ENCODE measurements at places on chromosomes 7 and 10.

GRCh38 chr7:7223250-7223649, 40.9 kb downstream of the C1GALT1 start:
- no peak for DNase-seq

DNA sequence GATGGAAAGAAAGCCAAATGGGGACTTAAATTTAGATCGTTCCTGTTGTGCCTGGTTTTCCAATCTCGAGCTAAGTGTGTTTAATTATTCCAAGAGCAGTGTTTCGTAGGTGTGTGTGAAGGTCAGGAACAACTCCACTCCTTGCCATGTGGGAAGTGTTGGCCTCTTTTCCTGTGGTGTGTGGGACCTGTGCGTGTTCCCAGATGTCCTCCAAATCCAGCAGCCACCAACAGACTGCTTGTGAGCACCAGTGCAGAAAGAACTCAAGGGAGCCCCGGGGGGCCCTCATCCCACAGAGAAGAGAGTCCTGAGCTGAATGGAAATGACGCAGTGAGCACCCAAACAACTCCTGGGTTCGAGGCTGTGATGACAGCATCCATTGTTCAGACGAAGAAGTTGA, 227.7 kb downstream of the TMEM178B start:
- no peak for DNase-seq

GRCh38 chr7:114021135-114021534, 102.3 kb upstream of the PPP1R3A start:
- no peak for DNase-seq

GRCh38 chr10:117547016-117547715, 4.6 kb downstream of the EMX2 start:
- DNase-seq, result peak; percentile 51

DNA sequence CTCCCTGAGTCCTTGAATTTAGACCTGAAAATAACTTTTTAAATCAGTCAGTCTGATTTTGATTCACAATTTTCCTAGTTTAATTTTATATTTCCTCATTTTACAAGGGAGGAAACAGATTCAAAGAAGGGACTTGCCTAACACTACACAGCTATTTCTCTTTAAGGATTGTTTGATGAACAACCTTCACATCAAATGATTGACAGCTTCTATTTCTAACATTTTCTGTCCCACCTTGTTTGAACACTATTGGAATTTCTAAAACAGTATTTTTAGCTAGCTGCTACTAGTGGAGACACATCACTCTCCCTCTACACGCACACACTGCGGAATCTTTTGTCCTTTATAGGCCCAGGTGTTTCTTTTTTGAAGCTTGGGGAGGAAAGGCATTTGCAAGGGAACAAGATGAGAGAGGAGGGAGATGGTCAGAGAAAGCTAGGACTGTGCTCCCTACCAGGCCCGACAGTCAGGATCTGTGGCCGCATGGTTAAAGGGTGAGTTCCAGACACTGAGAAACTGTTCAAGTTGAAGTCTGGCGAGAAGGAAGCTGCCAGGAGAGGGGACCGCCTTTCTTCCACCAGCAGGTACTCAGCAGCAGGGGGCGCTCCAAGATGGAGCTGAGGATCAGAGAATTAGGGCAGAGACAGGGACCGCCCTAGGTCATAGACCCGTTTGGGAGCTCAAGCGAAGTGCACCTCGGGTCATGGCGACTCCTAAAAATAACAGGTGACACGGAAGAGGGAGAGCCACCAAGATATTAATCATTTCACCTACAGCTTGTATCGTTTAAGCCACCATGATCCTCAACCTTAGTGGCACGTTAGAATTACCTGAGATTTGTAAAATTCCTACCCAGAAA, 49.7 kb downstream of the DNAJC12 start:
- DNase-seq, result peak; percentile 19

GRCh38 chr7:156145184-156145583, 332.9 kb upstream of the SHH start:
- no peak for DNase-seq

GRCh38 chr7:108345710-108346336, 110.4 kb downstream of the NRCAM start:
- no peak for DNase-seq

DNA sequence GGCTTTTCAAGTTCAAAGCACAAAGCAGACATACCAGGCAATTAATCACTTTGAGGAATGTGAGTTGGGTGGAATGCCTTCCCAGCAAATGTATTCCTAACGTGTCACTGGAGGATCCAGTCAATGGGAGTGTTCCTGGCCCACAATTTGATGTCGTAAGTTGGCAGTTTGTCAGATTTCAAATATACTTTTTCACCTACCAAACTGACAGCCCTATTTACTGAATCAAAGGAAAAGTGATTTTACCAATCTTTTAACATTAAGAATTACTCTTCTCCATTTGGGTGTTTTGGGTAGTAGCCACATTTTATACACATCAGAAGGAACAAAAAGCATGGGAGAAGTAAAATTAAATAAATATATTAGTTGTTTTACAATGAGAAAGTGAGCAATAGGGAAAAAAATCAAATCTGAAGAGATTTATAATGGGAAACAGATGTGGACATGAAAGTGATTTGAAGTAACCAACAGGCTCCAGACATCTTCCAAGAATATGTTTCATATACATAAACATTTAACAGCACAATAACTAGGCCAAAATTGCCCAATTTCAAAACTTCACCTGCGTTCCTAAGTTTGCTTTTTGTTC, 222.9 kb downstream of the MTERF1 start:
- peak; percentile 18 for DNase-seq

GRCh38 chr7:99002148-99002826, 124.0 kb downstream of the TRRAP start:
- peak; percentile 49 for DNase-seq

GRCh38 chr7:131027287-131027773, 293.3 kb upstream of the KLF14 start:
- peak; percentile 51 for DNase-seq

- no peak for DNase-seq
Measured at GRCh38 chr10:97435211-97435610, 9.2 kb downstream of the PGAM1 start.

DNA sequence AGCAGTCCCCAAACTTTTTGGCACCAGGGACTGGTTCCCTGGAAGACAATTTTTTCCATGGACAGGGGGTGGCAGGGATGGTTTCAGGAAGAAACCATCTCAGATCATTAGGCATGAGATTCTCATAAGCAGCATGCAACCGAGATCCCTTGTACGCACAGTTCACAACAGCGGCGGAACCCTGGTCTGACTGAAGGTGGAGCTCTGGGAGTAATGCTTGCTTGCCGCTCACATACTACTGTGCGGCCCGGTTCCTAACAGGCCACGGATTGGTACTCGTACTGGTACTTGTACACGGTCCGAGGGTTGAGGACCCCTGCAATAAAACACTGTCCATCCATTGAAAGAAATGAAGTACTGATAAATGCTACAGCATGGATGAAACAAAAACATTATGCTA, 32.8 kb downstream of the MKRN1 start:
- no peak for DNase-seq

- no peak for DNase-seq
Measured at GRCh38 chr7:128000854-128001265, 30.4 kb downstream of the LRRC4 start.

DNA sequence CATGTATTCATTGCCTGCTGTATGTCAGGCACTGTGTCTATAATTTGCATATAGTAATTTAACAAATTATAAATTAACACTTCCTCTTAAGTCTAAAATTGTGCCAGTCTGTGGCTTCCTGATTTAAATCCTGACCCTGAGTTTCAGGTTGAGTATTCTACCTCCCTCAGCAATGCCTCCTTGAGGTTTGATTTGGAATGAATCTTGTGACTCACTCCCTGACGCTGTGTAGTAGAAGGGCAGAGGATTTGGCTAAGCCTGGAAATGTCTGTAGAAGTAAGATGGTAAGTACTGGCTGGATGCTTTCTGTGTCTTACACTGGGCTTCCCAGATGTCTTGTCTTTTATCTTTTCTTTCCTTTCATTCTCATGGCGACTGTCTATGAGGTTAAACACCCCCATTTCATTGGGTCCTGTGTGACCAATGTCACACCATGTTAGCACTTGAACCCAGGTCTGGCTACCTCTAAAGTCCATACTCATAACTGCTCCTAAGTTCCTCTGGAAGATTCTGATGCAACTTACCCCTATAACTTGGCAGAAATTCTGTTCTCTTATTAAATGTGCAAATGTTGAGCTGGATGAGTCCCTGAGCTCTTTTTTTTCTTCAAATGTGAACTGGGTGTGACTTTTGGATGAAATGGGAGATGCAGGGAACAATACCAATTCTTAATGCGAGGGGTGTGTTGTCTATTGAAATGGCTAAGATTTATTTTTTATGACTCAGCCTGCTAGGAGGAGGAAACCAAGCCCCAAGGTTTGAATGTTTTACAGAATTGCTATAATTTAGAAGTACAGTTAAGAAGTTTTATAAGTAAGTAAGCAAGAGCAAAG, 48.5 kb downstream of the PLCE1 start:
- DNase-seq, result peak; percentile 21

GRCh38 chr10:85608706-85609105, 757.9 kb downstream of the GRID1 start:
- no peak for DNase-seq

GRCh38 chr10:68238371-68238770, 6.5 kb upstream of the ATOH7 start:
- no peak for DNase-seq

DNA sequence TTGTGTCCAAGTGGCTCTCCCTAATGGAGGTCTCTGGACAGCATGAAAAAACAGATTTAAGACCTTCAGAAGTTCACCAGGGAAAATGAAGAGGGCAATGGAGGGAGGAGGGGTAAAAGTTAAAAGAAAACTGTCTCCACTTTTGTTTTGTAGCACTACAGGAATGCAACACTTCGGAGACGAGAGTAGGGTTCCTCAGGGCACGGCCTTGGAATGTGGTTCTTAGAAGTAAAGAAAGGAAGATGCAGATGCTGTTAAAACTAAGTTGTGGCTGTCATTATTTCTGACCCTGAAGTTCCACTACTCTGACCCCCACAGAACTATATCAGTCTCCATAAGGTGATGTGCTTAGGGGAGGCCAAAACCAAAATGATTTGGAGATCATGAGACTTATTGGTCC, 335.1 kb downstream of the XPNPEP1 start:
- DNase-seq, result no peak

DNA sequence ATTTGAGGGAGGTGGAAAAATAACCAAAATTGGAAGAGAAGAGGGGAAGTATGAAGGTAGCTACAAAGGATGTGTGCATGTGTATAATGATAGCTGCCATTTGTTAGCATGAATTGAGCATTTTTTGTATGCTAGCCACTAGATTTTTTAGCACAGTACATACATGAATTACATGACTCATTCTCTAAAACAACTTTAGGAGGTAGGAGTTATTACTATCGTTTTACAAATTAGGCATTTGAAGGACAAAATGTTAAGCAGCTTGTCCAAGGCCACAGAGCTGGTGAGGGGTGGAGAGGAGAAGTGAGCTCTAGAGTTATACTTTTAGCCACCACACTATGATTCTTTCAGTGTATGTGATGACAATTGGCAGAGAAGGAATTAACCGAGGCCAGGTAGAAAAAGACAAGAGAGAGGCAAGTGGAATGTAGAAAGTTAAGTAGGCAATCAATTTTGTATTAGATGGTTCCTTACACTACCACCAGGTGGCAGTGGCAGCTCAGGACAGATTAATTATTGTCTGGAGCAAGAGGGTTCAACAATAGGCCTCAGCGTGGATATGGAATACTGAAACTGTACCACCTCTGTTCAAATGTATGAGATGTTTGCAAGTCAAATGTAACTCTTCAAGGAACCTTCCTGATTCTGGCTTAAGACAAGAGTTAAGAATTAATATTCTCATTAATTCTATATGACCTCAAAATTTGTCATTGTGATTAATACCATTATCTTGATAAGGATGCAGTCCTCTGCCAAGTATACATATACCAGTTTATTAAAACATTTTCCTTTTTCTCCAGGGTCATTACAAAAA, 128.0 kb downstream of the MBL2 start:
- DNase-seq, result peak; percentile 17

DNA sequence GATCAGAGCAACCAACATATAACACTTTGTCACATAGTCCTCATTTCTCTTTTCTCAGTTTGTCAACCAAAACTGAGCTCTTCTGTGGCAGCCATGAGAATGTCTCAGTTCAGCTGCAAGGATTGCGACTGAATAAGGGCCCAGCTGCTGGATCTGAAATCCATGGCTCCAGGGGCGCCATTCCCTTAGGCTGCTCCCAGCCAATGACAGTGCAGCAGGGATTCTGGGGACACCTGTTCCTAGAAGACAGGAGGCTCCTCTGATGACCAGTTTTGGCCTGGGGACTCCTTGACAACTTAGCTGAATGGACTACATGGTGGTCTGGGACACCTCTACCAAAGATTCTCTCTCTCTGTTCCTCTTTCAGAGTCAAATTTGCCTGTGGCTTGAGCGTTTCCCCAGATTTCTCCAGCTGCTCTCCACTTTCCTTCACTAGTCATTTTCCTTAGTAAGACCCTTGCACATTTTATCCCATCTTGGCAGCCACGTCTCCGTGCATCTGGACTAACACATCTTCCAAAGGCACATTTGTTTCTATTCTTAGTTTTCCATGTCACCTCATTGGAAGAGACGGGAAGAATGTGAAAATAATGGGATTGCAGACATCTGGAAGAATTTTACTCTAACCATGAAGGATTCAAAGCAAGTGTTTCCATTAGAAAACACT, 28.1 kb upstream of the KIF5B start:
- DNase-seq, result no peak

DNA sequence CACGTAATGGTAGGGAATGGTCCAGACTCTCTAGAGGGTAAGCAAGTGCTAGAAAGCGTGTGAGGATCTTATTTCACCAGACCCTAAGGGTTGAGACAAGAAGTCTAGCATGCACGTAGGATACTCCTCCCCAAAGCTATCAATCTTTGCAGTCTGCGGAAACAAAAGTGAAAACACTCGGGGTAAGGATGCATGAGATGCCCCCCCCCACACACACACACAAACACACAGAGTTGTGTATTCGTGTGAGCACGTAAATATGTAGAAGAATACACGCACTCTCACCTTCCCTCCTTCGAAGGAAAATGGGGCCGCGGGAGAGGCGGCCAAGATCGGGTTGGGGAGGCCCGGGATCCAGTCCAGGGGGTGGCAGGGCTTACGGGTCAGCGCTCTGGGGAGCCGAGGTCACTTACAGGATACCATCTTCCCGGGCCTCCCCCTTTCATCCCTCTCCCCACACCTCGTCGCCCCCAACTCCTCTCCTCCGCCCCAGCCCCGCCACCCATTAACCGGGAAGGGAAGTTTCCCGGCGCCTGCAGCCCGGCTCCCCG, 455 bp downstream of the CUL2 start:
- peak; percentile 81 for DNase-seq

DNA sequence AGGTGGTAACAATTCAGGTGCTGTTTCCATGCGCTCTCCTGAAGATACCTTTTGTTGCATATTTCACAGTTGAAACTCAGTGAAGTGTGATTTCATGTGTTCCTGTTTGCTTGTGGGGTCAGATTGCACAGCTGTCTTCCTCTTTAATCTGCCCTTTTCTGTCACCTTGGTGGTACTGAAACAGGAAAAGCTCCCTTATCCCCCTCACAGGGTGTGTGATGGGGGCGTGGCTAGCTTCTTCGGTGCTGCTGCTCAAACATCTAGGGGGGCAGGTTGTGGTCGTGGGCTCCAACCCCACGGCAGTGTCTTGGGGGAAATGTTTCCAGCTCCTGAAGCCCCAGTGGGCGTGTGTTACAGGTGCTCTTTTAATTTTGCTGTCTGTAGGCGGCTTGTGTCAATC, 107.4 kb upstream of the KLF14 start:
- DNase-seq, result no peak

- no peak for DNase-seq
Measured at GRCh38 chr10:101612086-101612485, 24.0 kb downstream of the DPCD start.
